ENCODE measurements at places on chromosomes 1 and 21. TPM values are rescaled to one million over a fixed set of nuclear protein-coding genes. Genes with fewer than 3 reads are reported as not detected.

GRCh38 chr1:113812661-113813135 lies 422 bp upstream of the RSBN1 start:
- no peak for DNase-seq

DNA sequence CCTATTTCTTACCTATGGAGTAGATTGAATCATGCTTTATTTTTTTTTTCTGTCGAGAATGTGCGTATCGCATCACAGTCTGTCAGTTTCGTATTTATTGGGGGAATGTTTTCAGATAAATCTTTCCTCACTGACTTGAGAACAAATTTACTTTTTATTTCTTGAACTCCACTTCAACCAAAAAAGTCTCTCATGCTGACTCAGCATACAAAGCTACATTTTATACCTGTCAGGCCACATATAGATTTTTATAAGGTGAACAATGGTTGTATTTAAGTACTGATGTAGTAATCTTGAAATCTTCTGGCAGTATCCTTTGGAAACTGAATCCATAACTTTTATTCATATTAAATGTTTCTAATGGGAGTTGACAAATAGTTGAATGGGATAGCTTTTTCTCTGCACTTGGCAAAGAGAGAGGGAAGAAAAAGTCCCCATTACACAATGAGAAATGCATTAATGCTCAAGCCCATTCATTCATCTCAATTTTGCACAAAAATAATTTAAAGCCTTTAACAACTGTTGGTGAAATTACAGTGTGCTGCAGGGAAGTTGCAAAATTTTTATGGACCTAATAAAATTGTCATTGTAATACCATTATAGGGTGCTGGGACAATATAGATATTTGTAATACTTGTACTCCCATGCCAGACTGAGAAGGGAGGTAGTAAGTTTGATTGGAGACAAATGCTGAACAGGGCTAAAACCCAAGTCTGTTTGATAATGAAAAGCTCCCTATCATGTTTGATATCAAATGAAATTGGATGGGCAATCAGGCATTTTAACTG lies 367.6 kb downstream of the HLX start:
- DNase-seq, result no peak

DNA sequence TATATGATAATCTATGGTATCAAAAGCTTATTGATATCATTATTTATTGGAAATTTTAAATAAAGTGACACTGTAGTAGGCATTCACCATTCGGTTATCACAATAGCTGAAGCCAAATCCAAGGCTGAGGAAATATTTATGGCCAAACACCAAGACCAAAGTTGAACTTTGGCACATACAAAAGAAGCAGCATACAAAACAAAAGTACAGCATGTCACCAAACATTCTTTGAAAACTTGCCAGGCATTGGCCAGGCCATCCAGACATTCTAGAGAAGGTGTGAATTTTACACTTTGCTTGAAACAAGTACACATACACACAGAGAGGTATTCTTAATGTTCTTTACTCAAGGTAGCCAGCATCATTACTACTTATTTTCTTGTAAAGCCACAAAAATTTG lies 544.4 kb upstream of the CXADR start:
- DNase-seq, result no peak

SYCP1 gene
- polyA plus RNA-seq, result not detected

SPATA21 gene
- 0.59 TPM for polyA plus RNA-seq

DNA sequence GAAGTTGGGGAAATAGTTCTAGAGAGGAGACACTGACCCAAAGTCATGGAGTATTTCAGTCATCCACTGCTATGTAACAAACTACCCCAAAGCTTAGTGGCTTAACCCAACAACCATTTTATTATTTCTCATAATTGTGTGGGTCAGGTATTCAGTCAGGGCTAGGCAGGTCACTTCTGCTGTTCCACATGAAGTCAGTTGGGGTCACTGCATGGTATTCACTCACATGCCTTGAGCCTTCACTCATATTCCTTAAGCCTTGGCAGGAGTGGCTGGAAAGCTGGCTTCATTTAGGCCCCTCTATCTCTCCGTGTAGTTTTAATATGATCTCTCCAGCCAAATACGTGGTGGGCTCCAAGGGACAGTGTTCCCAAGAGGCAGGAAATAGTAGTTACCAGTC lies 17.5 kb upstream of the RNF11 start:
- DNase-seq, result no peak

DNA sequence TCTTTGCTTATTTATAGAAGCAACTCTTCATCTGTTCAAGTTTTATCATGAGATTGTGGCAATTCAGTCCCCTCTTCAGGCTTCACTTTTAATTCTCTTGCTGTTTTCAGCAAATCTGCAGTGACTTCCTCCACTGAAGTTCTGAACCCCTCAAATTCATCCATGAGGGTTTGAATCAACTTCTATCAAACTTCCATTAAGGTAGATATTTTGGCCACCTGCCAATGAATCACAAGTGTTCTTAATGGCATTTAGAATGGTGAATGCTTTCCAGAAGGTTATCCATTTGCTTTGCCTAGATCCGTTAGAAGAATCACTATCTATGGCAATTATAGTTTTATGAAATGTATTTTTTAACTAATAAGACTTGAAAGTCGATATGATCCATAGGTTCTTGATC lies 946.7 kb upstream of the B3GALT2 start:
- DNase-seq, result no peak

OR10T2 gene
- not detected for polyA plus RNA-seq

PLCH2 gene
- 19.0 TPM for polyA plus RNA-seq
